ENCODE measurements at places on chromosomes 7 and 10.

DNA sequence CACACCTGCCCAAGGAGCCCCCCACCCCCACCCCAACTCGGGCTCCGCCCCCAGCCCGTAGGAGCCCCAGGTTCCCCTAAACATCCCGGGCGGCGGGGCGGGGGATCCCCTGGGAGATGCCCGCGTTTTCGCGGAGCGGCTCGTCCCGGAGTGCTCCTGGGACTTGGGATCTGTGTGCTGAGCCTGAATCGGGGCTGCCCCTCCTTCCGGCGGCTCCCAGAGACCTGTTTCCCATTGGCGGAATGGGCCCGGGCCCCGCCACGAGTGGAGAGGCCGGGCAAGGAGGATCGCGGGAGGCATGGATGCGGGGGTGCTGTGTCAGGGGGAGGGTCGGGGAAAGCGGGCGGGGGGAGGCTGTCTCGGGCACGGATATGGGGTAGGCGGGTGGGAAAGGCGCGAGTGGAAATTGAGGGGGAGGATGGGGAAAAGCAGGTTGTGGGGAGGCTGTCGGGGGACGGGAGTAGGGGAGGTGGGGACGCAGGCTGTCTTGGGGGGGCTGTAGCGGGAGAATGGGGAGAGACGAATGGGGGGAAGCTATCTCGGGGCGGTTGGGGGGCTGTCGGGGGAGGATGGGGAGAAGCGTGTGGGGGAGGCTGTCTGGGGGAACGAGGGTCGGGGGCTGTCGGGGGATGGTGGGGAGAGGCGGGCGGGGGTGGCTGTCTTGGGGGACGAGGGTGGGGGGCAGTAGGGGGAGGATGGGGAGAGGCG is 572 bp upstream of the BHLHA15 start:
- DNase-seq: no peak

DNA sequence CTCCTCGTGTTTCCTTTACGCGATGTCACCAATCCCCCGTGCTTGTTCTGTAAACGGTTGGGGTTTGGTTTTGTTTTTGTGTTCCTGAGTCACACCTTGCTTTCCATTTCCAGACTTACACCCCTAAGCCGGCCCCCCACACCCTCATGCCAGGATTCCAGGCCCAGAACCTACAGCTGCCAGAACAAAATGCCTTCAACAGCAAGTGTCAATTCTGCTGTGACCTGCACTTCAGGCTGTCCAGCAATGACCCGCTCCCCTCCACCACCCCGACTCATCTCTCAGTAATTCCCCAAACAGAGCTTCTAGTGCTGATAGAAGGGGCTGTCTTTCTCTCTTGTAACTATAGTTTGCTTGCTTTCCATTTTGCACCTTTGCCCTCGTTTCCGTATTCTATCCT is 722.1 kb upstream of the CELF2 start:
- DNase-seq: no peak

DNA sequence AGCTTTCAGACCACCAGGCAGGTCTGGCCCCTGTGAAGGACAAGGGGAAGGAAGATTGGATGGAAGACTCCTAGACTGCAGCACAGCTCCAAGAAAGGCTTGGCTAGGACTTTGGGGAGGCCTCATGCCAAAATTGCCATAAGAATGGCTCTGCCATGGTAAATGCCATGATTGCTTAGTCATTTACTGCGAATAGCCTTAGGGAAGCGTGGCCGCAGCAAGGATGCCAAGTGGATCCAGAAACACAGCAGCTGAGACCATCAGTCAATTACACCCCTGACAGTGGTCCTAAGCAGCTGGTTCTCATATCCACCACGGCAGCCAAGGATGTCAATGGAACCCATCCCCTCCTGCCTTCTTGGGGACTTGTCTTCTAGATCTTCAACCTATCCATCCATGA is 88.2 kb upstream of the AUTS2 start:
- DNase-seq: no peak

GRCh38 chr7:44935016-44935415 is 43.8 kb downstream of the MYO1G start:
- DNase-seq: no peak

DNA sequence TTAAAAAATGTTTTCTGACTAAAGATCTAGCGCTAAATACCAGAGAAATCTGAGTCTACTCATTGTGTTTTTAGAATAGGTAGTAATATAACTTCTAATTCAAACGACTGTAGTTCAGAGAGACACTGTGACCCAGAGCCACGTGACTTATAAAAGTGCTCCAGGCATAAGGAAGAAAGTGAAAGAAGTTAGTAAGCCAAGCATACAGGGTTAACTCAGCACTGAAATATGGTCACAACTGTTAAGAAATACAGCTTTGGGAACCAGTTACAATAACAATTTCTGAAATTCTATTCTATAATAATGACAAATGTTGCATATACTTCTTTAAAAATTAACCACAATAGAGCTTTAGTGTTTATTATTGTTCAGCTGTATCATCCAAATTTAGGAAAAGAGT is 119.1 kb downstream of the TFEC start:
- DNase-seq: no peak

Data from CMK (cell line).